HT1080 (cell line): ENCODE measurements at places on chromosomes 3 and 15. TPM values are rescaled to one million over a fixed set of nuclear protein-coding genes. Genes with fewer than 3 reads are reported as not detected.

B3GALNT1 gene
- total RNA-seq, result 6.2 and 9.1 TPM in 2 replicates

ACP3 gene
- 2.3 TPM in 1 of 2 replicates, not detected in the other for total RNA-seq

ARGFX gene
- total RNA-seq, result not detected in 2 replicates

TTLL3 gene
- total RNA-seq, result 1.4 and 2.3 TPM in 2 replicates

GALNT15 gene
- total RNA-seq, result 0.13 and 0.26 TPM in 2 replicates

MLF1 gene
- total RNA-seq, result 12.0 and 17.7 TPM in 2 replicates

GRCh38 chr3:12906141-12906915 lies 65.0 kb upstream of the RPL32 start:
- no peak for DNase-seq

DNA sequence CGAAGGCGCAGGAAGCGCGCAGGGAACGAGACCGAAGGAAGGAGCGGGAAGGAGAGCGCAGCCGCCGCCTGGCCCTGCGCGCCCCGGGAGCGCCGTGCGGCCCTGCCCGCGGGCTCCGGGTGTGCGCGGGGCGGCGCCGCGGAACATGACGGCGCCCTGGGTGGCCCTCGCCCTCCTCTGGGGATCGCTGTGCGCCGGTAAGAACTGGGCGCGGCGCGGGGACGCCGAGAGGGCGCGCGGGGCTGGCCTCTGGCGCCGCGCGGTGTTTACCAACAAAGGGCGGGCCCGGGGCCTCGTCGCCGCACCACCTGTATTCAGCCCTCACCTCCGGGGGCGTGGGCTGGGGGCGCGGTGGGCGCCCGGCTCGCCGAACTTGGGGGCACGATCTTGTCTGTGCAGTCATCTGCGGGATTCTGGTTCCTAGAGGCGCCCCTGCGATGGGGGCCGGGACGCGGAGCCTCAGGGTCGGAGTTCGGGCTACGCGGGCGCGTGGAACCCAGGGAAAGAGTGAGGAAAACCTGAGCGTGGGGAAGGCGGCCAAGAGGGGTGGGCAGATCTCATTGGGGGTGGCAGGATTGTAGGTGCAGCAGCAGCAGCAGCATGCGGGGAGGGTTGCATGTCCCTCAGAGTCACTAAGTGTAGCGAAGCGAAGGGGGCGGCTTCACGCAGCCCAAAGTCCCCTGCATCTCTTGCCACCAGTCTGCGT lies 641 bp downstream of the ACVR2B start:
- DNase-seq, result peak; percentile 23

- no peak for DNase-seq
These were observed 99.8 kb downstream of the TRIM69 start for GRCh38 chr15:44836094-44836493.

- peak; percentile 94 for DNase-seq
These were observed 87.0 kb downstream of the FOXB1 start for GRCh38 chr15:60091157-60091556.

DNA sequence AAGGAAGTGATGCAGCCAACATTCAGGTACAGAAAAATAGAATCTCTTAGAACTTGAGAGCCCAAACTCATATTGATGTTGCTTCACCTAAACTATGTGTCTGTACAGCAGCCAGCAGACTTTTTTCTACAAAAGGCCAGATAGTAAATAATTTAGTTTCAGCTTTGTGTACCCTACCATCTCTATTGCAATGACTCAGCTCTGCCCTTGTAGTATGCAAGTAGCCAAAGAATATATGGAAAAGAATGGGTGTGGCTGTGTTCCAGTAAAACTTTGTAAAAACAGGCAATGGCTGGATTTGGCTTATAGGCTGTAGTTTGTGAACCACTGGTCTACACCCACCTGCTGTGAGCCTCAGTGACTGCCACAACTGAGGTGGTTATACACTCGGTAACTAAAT lies 392.5 kb upstream of the RARB start:
- no peak for DNase-seq

DNA sequence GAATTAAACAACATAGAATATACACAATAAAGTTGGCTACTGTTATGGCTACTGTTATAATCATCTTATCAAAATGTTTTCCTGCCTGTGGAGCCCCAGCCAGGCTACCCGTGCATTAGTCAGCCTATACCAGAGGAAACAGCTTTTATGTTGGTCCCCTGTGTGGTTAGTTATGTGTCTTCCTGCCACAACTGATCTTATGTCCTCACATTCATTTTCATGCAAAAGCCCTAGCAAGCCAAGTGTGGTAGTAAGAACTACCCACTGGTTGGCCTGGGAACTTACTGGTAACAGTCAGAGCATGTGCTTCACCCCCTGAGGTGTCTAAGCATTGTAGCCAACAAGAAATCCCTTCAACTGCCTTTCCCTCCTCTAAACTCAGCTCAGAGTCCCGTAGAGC lies 21.8 kb downstream of the MGLL start:
- peak; percentile 92 for DNase-seq

GRCh38 chr3:42717306-42717705 lies 14.7 kb upstream of the HHATL start:
- DNase-seq, result no peak

DNA sequence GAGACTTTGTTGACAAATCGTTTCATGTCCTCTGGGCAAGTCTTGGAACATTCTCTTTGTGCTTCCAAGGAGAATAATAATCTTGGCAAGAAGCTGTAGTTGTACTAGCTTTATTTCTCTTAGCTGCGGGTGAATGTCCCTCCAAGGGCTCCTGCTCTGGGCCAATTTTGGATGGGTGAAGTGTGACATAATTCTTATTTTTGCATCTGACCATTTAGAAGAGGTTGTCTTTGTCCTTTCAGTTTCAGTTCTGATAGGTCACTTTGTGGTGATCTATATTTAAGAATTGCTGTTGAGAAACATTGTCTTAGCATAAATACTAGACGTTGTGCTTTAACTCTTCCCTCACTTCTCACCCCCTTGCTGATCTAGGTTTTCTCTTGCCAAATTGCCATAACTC lies 164.8 kb upstream of the RORA start:
- DNase-seq, result no peak

DNA sequence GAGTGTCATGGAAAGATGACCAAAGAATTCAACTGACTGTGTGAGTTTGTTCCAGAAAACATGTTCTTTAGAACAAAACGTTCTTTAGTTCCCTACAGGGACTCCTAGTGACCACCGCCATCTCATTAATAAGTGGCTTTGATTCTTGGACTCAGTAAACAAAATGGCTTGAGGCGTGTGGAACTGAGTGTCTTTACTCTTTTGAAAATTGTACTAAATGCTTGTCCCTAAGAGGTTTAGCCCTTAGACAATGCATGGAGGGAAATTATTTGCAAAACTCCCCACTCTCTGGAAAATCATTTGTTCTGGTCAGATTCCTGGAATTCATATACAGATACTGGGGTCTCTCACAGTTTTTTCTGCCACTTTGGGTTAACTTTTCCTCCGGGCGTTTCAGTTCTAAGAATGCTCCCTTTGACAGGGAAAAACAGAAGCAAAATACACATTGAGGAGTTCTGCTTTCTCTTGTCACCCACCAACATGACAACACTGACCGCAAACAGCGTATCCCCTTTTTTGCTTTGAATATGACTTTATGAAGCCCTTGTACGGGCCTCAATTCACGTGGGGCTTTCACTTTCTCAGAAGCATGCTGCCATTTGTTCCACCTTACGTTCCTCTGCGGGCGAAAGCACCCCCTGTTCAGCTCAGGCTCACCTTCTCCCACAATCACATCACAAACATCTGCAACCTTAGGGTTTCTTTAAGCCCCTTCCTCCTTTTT lies 15.3 kb upstream of the NRROS start:
- DNase-seq, result no peak
